ENCODE measurements at places on chromosomes 5 and 9. TPM values are rescaled to one million over a fixed set of nuclear protein-coding genes. Genes with fewer than 3 reads are reported as not detected.

DNA sequence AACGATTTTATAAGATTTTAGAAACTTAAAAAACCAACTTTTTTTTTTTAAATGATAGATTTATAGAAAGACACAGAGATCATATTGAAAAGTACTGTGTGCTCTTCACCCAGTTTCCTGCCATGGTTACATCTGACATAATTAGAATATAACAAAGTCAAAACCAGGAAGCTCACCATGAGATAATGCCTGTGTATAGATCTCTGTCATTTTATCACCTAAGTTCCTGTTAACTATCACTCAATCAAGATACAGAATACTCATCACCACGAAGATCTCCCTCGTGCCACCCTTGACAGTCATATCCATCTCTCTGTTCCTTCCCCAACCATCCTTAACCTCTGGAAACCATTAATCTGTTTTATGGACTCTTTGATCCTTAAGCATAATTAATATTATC lies 39.1 kb downstream of the POC5 start:
- no peak for DNase-seq
- H3K27ac ChIP-seq = no peak overlapping the region

- no peaks in the 10 kb centered on the region for H3K36me3 ChIP-seq
- no peak for DNase-seq
- no peaks in the 10 kb centered on the region for H3K27me3 ChIP-seq
- H3K27ac ChIP-seq = no peak overlapping the region
- no peak overlapping the region for H3K4me3 ChIP-seq
- peaks cover 5% of the 10 kb centered on the region for H3K4me1 ChIP-seq
These were observed 32.1 kb downstream of the NFIB start for GRCh38 chr9:14281876-14282275.

- no peaks in the 10 kb centered on the region for H3K36me3 ChIP-seq
- no peak overlapping the region for H3K4me3 ChIP-seq
- no peak overlapping the region for H3K27ac ChIP-seq
- H3K4me1 ChIP-seq = peaks cover 16% of the 10 kb centered on the region
- no peak for DNase-seq
These were observed 701.5 kb upstream of the MEF2C start for GRCh38 chr5:89584339-89584956.

- no peak overlapping the region for H3K27ac ChIP-seq
- no peaks in the 10 kb centered on the region for H3K36me3 ChIP-seq
- H3K4me3 ChIP-seq = no peak overlapping the region
- no peaks in the 10 kb centered on the region for H3K27me3 ChIP-seq
- peaks cover 23% of the 10 kb centered on the region for H3K4me1 ChIP-seq
These were observed 102.1 kb downstream of the FANCC start for GRCh38 chr9:95215336-95215898.

DNA sequence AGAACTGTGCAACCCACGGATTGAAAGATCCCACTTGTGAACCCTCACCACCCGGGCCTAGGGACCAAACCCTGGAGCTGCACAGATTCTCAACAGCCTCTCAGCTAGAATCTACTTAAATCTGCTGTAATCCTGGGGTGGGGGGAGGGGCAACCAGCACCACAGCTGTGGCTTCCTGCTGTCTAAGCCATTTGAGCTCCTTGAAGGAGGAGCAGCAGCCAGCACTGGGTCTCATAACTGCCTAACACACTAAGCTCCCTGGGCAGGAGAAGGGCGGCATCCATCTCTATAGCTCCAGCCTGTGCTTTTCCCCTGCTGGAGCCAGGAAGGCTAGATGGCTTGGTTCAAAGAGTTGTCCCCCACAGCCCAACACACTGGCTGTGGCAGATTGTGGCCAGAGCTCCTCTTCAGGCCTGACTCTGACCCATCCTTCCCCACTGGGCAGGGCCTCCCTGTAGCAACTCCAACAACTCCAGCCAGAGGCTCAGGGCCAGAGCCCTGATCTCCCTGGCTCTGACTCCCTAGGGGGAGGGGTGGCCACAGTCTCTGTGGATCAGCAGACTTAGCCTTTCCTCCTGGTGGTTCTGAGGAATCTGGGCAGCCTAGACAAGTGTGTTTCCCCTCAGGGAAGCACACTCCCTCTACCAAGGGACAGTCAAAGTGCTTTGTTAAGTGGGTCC lies 72.0 kb upstream of the C9orf72 start:
- H3K27ac ChIP-seq = no peak overlapping the region
- no peak for DNase-seq
- H3K36me3 ChIP-seq = no peaks in the 10 kb centered on the region
- H3K27me3 ChIP-seq = no peaks in the 10 kb centered on the region
- peaks cover 5% of the 10 kb centered on the region for H3K4me1 ChIP-seq
- H3K4me3 ChIP-seq = no peak overlapping the region

DNA sequence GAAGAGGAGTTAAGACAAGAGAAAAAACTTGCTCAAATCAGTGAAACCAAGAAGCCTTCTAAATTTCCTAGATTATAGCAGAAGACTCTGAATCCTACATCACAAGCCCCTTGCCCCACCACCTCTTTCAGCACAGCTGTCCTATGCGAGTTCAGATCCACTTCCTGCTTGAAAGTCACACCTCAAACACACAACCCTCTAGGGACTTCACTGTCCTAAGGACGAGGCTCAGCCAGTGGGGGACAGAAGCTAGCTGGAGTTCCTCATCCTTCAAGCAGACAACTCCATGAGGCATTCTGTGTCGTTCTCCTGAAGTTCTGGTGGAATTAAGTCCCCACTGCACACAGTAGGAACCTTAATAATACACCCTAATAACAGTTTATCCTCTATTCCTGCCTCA lies 44.3 kb downstream of the NRG2 start:
- H3K27me3 ChIP-seq = no peaks in the 10 kb centered on the region
- DNase-seq = no peak
- no peaks in the 10 kb centered on the region for H3K36me3 ChIP-seq
- no peaks in the 10 kb centered on the region for H3K4me1 ChIP-seq
- no peak overlapping the region for H3K4me3 ChIP-seq
- H3K27ac ChIP-seq = no peak overlapping the region

PTPRD gene
- 58.0 TPM for total RNA-seq

SLC36A3 gene
- total RNA-seq = not detected

ARL15 gene
- 54.0 TPM for total RNA-seq

Measured in GM23338 (cell line).